ENCODE measurements at places on chromosomes 1 and 21.

DNA sequence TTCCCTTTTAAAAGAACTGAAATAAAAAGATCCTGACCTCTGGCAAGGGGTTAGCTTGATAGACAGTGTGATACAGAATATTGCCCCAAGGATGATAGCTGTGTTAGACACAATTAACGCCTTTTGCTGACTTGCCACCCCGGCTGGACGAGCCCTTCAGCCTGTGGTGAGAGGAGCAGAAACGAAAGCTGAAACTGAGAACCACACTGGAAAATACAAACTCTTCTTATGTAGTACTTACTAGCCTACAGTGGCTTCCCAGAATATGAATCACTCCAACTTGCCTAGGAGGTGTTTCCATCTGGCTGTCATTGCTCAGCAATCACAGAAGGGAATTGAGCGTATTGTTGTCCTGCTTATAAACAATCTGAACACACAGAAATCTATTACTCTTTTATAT is 22.9 kb downstream of the SAMSN1 start:
- DNase-seq: no peak

DNA sequence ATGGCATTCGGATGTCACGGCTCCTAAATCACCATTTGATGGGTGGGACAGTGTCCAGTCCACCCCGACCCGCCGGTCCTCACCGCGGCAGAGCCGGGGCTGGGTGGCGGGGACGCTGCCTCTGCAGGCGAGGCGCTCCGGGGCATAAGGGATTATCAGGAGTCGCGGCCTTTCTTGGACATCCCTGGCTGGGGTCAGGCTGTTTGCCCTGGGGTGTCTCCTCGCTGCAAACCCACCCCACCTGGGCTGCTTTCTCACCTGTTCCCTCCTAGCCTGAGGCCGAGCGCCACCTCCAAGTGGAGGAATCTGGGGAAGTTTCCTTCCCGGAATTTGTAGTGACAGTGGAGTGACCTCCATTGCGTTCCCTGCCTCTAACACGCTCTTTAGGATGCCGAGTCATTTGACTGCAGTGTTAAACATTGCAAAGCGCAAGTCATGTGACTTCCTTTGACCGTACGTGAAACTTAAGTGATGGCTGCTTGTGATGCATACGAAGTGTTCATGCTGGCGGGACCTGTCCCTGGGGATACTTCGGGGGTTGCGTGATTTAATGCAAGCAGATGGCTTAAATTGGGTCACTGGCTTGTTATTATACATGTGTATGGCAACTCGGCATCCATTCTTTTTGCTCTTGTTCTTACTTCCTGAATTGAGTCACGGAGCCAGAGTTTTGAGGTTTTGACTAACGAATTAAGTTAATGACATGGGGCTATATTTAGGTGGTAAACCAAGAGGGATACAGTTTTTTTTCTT is 536 bp downstream of the LGALS8 start:
- DNase-seq: peak; percentile 38

DNA sequence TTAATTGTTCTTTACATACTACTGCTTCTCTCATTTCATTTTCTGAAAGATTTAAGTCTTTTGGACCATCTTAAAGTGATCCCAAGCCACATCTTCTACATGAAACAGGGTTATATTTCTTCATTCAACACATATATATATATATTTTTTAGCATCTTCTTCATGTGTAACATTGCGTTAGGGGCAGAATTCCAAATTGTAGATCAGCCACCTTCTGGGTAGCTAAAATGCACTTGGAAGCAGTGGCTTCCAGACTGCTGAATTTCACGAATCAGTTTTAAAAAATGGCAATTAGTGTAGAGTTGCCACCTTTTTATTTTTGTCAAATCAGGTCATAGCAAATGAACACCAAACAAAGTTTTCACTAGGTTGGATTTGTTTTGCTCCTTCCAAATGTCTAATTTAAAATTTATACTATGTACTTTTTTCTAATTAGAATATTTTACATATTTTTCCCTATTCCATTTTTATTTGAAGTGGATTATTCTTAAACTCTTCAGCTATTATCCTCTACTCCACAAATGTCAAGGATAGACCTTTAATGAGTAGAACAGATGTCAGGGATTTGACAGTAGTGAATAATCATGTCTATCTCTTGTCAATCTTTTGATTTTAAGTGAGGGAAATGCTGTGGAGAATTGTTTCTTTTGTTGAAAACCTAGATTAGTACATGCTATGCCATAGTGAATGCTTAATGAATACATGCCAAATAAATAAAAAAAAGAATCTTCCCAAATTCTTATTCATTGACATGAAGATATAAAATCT is 55.8 kb downstream of the DNM3 start:
- DNase-seq: no peak

DNA sequence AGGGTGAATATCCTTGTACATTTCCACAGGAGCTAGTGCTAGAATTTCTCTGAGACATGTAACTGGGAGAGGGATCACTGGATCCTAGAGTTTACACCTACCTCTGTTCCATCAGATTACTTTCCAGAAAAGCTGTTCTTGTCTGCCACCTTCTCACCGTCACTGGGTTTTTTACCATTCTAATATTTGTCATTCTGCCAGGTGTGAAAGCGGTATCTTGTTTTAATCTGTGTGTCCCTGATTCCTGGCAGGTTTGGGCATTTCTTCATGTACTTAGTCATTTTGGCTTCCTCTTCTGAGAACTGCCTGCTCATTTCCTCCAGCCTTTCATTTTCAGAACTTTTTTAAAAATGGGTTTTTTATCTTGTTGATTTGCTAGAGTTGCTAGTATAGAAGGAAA is 5.1 kb downstream of the PMF1 start:
- peak; percentile 31 for DNase-seq

DNA sequence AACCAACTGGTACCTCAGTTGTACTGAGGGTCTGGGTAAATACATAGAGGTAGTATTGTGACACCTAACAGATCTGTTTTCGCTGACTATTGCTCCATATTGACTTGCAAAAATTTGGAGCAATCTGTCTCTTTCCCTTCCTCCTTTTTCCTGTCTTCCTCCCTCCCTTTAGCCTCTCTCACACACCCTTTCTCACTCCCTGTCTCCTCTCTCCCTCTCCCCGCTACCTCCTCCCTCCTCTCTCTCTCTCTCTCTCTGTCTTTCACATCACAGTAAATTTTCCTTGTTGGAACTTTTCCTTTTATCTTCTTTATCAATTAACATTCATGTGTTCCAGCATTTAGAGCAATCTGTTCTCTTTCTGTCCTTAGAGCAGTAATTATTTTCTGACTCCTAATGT is 278.2 kb downstream of the NTNG1 start:
- no peak for DNase-seq

- DNase-seq: no peak
These were observed 18.3 kb upstream of the SELP start for GRCh38 chr1:169648187-169648586.

DNA sequence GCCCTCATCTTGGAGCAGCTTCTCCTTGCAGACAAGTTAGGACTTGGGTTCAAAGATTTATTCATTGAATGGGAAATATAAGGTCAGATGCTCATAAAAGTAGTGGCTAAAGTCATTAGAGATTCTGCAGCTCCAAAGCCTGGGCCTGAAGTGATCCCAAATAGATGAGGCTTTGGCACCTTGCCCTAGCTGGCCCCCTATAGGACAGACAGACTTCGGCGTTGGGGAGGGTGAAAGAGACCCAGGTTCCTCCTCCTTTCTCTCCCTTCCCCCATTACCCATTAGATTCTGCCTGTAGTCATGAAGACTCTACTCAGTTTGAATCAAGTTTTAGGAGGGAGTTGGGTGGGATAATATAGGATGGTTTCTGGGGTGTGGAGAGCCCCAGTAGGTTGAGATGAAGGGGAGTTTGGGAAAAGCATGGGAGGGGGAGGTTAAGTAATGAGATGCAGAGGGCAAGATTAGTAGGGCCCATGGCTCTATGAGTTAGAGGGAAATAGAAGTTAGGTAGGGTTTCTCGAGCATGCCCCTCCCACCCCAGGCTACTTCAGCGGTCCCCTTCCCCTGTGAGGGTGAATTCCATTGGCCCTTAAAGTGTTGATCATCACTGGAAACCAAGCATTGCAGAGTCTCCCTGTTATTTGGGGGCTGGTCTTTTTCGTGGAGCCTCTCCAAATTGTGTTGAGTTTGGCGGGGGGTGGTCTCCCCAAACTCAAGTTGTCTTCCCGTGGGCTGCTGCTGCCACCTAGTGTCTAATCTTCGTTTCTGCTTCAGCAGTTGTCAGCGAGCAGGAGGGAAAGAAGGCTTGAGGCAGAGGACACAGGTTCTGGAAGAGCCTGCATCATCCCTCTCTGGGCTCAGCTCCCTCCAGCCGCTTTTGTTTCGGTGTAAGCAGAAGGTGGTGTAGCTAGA is 2.1 kb upstream of the AHDC1 start:
- DNase-seq: peak; percentile 30

- no peak for DNase-seq
These were observed 518.8 kb downstream of the ADGRL2 start for GRCh38 chr1:82319546-82319945.

DNA sequence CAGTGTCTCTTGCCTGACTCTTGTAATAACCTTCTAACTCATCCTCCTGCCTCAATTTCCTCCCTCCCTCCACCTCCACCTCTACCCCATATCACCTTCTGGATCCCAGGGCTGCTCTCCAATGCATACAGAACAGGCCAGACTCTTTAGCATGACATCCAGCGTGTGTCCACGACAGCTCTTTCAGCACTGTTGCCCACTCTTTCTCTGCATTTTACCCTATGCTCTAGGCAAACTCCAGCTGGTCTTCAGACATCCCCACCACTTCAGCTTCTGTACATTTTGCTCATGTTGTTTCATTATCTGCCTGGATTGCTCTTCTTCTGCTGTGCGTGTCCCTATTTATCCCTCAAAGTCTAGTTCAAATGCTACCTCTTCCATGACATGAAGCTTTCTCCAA is 4.8 kb downstream of the INKA2 start:
- no peak for DNase-seq

DNA sequence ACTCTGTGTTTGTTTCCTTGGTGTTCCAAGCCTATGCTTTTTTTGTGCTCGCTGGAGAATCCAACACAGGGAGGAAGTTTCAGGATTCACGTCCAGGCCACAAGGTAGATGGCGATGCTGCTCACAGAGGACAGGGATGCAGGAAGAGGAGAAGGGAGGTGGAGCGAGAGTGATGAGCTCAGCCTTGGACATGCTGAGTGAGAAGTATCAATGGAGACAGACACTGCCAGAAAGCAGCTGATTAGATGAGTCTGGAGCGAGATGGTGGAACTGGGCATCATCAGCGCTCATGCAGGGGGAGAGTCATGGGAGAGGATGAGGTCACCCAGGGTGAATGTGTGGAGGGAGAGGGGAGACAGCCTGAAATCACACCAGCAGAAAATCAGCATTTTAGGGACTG is 110.0 kb downstream of the GLUL start:
- DNase-seq: no peak

GRCh38 chr1:23403038-23403336 is 21.6 kb downstream of the TCEA3 start:
- DNase-seq: no peak

DNA sequence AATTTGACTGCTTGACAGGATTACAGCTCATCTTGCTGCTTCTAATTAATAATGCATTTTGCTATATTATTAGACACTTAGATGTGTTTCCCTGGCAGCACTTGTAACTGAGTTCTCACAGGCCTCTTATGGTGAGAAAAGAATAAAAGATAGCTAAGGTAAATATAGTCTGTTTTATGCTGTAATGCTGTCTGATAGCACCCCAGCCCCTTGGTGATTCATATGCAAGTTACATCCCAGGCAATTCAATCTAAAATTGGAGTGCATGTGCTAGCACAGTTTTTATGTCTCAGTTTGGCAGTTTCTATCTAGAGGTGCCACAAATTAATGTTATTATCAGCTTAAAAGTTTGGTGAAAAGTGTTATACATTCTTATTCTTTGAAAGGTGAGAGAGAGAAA is 42.2 kb downstream of the RGS13 start:
- DNase-seq: no peak

DNA sequence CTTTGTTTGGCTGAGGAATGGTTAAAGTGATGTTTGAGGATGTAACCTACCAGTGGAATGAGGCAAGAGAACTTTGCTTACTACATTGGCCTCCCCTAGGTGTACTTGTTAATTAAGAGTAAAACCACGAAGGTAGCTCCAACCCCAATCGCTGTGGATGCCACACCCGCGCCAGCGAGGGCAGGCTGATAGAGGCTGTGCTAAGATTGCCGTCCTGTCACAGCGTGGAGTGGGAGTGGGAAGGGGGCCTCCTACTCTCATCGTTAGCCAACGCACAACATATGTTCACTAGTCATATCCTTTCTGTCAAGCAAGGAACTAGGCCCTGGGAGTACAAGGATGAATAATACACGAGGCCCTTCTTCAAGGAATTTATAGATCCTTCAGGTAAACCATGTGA is 99.6 kb downstream of the RUNX1 start:
- DNase-seq: no peak

DNA sequence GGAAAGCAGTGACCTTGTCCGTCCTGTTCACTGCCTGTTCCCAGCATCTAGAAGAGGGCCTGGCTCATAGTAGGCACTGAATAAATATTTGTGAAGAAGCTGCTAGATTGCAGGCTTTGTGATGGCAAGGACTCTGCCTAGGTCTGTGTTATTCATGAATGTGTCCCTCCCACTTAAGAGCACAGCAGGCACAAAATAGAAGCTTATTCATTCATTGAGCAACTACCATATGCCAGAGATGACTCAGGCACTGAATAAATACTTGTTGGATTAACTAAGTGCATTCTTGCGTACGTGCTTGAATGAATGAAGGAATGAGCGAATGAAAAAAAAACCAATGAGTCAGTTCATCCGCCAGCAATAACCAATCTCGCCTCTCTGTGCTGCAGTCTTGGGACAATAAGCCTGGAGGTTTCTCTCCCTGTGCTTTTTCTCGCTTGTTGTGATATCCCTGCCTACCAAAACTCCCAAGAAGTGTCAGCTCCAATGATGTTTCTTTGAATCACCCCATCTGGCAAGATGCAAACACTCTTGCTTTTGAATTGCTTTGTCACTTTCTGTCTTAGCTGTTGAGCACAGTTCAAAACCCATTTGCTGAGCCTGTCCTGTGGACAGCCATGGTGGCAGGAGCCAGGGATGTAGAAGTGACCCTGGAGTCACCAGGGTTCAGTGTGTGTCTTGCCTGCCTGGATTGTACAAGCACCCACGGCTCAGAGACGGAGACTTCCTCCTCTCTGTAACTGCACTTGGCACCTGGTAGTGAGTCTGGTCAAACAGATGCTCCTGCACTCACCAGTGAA is 143.9 kb downstream of the KAZN start:
- DNase-seq: no peak

- no peak for DNase-seq
These were observed 25.1 kb downstream of the COL6A2 start for GRCh38 chr21:46122758-46123683.

GRCh38 chr1:85295006-85295431 is 18.6 kb upstream of the BCL10 start:
- no peak for DNase-seq

GRCh38 chr1:82927753-82928152 is 1071.2 kb downstream of the TTLL7 start:
- DNase-seq: no peak

- DNase-seq: no peak
These were observed 19.0 kb downstream of the DHRS3 start for GRCh38 chr1:12598974-12599373.

DNA sequence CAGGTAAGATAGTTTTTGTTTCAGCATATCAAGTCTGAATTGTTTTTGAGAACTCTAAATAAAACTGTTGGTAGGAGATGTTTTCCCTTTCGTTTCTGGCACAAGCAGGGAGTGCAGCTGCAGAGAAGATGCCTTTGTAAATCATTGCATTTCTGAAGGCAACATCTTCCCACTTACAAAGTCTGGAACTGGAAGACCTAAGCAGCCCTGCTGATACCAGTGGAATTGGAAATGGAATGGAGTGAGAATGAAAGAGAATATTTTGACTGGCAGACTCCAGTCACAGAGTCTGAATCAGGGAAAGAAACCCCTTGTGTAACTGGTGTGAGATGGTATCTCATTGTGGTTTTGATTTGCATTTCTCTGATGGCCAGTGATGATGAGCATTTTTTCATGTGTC is 815.6 kb downstream of the LTN1 start:
- DNase-seq: no peak
